ENCODE measurements at places on chromosomes 11 and 22.

DNA sequence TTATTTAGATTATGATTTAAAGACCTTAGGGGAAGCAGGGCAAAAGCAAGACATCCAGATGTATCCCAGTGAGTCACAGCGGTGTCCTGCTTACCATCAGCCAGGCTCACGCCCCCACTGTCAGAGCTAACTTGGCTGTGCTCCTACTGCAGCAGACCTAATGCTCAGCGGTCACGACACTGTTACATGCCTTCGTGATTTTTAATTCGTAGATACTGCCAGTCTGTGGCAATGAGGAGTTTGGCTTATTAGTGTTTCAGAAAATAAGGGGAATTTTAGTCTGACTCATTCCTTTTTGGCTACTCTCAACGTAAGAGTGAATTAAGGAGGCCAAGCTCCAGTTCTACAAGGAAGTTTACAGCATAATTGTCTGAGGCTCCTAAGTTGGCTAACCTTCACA, 22.7 kb downstream of the EFCAB6 start:
- DNase-seq, result no peak

DNA sequence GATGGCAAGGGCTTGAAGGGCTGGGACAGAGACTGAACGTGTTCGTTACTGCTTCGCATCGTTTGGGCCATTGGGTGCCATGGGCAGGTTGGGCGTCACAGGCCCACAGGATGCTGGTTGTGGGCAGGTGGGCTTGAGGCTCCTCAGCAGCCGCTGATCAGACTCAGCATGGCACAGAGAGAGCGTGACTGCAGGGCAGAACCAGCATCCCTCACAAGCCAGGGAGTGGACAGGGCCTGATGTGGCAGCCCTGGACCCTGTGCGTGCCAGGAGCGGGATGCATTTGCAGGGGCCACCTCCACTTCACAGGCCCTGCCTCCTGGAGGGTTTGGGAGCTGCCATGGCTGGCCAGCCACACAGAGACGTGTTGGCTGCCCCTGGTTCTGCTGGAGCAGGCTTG, 1228.3 kb downstream of the BRD1 start:
- no peak for DNase-seq

- DNase-seq, result no peak
Observed at GRCh38 chr11:65609665-65610064, 4.4 kb downstream of the MAP3K11 start.

GRCh38 chr11:17343907-17344306, 7.7 kb upstream of the NCR3LG1 start:
- no peak for DNase-seq

Measured in NCI-H774 (cell line).